ENCODE measurements at places on chromosomes 3 and 15.

GRCh38 chr15:41281236-41281635, 50.2 kb downstream of the CHP1 start:
- DNase-seq = peak; percentile 69

DNA sequence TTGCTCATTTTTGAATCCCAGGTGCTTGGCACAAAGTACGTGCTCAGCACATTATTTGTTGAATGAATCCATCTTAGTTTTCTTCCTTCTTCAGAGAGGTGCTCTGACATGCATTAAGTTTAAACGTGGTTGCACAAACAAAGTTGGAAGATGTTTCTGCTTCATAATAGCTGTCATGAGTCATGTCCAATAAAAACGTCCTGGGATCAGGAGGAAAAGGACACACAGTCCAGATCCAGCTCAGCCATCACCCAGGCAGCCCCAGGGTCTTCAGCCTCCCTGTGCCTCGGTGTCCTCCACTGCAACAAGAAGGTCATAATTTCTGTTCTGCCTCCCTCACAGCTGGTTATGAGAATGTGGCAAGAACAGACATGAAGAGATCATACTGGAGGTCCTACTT, 55.4 kb downstream of the CCNL1 start:
- no peak for DNase-seq

DNA sequence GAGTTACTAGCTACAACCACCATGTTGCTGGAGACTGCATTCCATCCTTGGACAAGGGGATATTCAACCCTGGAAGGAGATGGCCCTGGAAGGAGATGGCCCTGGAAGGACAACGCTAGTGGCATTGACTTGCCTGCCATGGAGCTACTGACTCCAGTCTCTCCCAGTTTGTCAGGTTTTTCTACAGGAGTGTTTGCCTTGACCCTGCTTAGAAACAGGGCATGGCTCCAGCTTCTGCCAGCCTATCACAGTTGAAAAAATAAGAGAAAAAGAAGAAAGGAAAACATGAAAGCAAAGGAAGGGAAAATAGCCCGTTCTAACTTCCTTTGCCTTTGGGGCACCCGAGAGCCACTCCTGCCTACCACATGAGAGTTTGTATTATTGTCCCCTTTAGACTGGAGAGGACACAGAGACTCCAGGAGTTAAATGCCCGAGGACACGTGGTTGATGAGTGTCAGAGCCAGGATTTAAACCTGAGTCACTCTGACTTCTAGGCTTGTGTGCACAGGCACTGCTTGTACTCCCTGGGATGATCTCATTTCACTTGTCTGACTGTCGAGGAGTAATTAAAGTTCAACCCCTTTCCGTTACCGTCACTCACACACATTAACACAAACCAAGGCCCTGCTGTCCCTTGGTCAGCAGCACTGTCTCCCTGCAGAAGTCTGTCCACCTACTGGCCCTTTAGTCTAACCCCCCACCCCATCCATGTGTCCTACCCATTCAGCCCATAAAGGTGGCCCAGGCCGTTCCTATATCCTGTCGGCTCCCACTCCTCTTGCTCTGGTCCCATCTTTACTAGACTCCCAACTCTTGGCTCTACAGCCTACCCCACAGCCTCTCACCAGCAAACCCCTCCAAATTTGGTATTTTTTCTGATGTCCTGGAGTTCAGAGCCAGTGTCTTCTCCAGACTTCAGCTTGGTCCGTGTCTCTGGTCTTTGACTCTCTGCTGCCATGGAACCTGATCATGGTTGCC, 46.1 kb downstream of the C2CD4A start:
- peak; percentile 32 for DNase-seq

DNA sequence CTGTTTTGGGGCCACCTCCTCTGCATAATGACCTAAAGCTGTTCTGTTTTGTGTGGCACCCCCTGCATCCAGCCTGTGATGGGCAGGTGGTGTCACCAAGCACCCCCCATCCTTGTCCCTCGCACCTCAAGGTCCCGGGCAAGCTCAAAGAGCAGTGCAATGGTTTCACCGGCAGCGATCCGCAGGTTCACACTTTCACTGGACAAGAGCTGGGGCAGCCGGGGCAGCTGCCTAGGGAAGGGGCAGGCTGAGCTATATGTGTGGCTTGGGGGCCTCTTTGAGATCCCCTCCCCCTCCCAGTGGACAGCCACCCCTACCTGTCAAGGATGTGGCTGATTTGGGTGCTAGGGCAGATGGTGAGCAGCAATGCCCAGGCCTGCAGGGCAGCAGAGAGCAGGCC, 3.1 kb downstream of the IFRD2 start:
- DNase-seq = no peak

GRCh38 chr15:63372018-63372705, 9.5 kb downstream of the CA12 start:
- peak; percentile 86 for DNase-seq

- no peak for DNase-seq
These were observed 67.2 kb downstream of the NEO1 start for GRCh38 chr15:73119478-73119877.

DNA sequence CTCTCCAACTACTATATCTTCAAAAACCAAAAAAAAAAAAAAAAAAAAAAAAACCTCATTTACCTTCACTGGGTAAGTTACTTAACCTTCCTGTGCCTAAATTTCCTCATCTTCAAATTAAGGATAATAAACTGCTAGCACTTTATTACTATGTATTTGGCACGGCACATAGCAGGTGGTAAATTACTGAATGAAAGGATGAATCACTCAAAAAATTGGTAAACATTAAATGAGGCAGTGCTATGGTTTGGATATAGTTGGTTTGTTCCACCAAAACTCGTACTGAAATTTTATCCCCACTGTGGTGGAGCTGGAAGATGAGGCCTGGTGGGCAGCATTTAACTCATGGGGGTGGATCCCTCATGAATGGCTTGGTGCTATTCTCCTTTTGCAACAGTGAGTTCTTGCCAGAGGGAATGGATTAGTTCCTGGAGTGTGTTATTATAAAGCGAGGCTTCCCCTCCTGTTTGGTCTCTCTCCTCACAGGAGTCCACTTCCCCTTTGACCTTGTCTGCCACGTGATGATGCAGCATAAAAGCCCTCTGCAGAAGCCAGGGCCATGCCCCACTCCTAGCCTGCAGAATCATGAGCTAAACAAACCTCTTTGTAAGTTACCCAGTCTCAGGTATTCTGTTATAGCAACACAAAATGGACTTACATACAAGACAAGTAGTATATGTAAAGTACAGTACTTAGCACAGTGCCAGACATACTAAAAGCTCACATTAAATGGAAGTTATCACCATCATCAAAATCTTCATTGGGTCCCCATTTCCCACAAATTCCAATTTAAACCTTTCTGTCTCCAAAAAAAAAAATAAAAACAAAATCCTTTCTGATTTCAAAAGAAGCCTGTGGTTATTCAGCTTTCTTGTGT, 20.6 kb downstream of the DCUN1D1 start:
- DNase-seq = no peak

- no peak for DNase-seq
These were observed 233.3 kb downstream of the RBMS3 start for GRCh38 chr3:29514170-29514569.

GRCh38 chr3:5054098-5054497, 68.0 kb upstream of the ARL8B start:
- DNase-seq = no peak

DNA sequence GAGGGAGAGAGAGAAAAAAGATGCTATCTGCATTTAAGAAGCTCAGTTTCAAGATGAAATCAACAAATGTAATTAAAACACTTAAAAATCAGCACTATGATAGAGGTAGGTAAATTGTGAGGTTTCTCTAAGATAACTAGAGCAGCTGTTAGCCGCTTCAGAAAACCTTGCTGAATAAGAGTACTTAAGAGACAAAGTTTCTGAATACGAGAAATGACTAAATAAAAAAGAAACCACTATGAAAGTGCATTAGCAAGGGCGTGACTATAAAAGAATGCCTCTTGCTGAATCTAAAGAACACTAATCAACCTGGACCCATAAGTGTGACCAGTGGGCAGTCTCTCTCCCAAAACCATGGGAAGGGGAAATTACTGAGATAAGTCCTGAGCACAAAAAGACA, 41.8 kb downstream of the IQCB1 start:
- no peak for DNase-seq

- no peak for DNase-seq
These were observed 368.2 kb downstream of the PTPRG start for GRCh38 chr3:61929617-61930016.

- DNase-seq = no peak
These were observed 102.6 kb downstream of the TFG start for GRCh38 chr3:100811779-100812507.

GRCh38 chr3:72558001-72558400, 290.2 kb downstream of the SHQ1 start:
- no peak for DNase-seq

DNA sequence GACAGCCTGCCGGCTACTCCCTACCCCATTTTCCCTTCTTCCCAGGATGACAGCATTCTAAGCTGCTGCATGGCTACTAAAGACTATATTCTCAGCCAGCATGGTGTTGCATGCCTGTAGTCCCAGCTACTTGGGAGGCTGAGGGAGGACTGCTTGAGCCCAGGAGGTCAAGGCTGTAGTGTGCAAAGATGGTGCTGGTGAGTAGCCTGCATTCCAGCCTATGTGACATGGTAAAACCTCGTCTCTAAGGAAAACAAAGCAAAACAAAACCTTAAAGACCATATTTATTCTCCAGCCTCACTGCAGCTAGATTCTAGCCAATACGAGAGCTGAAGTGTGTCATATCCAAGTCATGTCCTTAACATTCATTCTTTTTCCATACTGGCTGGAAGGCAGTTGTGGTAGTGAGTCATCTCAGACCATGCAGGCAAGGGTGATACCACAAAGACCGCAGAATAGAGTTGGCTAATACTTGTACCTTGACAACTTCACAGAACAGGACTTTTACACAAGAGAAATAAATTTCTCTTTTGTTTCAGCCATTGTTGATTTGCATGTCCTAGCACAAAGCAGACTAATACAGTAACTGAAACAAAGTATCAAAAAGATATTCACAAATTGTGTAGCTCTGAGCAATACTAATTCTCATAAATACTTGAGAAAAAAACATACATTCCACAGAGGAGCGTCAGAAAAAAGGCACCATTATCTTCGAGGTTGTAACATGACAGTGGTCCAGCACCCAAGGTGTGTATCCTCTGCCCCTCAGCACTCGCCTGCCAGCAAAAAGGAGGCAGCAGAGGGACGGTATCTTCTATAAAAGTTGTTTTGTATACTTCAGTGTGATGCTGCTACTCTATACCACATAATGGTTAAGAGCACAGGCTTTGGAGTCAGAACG, 14.8 kb downstream of the PBRM1 start:
- DNase-seq = peak; percentile 99

DNA sequence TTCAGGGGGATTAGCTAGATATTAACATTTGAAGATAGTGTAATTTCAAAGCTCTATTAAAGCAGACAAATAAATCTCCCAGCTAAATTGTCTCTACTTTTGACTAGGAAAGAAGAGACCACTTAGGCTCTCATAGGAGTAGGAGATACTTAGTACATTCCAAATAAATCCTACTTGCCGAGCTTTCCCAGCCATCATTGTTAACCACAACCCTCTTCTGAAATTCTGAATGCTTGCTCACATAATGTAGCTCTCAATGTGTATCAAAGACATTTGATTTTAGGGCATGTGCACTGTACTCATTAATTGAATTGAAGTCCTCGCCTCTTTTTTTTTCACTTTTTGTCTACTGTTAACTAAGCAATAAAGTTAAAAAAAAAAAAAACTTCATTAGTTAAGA, 598.2 kb upstream of the ADAMTS9 start:
- DNase-seq = no peak

DNA sequence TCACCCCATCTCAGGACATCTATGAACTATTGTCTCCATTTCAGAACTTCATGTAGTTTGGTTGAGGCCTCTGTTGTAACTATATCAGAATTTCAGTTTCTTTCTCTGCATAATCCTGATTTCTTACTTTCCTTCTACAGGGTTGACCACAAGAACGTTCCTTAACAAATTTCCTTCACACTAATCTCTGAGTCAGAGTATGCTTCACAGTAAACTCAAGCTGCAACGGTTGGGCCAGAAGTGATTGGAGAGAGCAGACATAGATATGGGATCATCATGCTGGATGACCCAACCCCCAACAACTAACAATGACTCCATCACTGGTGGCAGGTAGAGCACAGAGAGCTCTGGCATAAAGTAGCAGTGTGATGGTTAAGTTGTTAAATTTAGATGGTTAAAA, 128.8 kb upstream of the OSTN start:
- DNase-seq = peak; percentile 66

DNA sequence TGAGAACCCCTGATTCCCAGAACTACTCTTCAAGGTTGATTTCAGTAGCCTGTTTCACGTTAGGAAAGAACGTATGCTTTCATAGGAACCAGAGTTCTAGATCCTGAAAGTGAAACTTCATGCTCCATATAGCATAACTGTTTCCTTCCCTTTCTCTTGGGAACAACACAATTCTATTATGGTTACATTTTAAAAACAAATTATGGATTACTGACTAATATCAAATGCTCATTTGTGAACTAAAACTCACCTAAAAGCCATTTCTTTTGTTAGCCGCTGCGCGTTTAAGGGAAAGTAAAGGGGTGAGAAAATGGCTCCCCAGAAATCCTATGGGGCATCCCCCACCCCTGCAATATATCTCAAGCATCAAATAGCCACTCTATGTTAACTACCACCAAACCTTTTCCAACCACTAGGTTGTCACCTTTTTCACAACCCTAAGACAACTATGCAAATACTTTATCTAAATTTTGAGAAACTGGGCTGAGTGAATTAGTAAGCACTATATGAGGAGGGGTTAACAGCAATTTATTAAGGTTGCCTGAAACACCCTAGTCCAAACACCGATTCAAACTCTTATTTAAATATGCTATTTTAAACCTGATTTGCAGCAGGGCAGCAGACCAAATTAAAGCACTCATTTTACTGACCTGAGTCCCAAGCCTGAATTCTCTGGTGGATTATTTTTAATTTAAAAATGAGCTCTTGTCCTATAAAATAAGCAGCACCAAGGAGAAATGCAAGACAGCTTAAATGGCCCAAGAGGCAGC, 2.4 kb downstream of the SIAH2 start:
- no peak for DNase-seq

- DNase-seq = no peak
These were observed 112.7 kb downstream of the TNIK start for GRCh38 chr3:171347301-171348039.

DNA sequence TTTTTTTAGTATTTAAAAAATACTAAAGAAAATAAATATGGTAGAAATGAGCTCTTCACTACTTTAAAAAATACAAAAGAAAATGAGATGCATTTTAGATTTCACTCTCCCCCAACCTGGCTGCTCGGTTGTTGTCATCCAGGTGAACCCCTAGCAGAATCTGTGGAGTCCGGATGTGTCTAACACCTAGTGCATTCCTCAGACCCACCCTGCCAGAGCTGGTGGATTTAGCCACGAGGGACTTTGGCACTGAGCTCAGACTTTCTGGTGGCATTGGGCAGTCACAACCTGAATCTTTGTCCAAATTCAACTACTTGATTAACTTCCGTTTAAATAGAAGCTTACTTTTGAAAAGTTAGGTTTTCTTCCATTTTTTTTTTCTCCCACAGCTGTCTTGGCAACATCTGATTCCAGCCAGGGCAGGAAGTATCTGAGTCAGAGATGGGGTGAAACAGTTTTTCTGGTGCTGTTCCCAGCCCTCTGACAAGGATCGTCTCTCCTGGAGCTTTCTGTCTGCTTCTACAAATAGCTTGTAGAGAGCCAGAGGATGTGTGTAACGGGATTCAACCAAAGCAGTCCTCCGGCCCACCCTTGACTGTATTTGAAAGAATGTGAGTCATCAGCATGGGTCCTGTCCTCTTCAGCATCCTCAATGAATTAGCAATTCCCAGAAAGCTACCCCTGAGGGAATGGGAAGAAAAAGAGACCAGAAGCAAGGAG, 301.8 kb upstream of the MCTP2 start:
- peak; percentile 82 for DNase-seq
